Renal cortical epithelial cell (primary cell): ENCODE measurements at places on chromosomes 7 and 10. TPM values are rescaled to one million over a fixed set of nuclear protein-coding genes. Genes with fewer than 3 reads are reported as not detected.
A peak's percentile ranks its signal among the peaks of the same experiment; 100 is the strongest.

DLG5 gene
- total RNA-seq: 11.3 and 39.0 TPM in 2 replicates

DNA sequence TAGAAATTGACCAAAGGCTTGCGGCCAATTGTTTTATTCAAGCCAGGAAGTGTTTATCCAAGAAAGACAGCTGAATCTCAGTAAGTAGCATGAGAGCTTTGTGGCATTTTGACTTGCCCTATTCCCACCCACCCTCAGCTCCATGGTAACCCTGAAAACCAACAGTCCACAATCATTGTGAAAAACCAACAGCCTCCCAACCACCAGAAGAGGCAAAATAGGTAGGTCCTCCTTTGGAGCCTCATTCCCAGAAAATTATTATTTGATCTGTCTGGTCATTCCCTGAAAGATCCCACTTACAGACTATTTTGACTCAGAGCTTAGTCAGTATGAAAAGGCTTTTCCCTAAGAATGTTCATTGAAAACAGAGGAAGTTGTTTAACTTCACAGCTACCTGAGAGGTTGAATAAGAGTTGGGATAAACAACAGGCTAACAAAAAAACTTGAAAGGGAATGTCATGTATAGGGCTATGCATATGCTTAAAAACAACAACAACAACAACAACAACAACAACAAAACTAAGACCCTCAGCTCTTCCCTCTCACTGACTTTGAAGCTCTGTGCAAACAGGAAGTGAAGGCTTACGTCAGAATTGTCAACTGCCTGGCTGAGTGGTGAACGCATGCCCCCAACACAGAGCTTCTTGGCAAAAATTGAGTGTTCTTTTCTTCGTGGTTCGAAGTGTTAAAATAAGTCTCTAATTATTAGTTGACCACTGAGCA, 11.2 kb downstream of the KPNA7 start:
- peak; percentile 72 for DNase-seq

DNA sequence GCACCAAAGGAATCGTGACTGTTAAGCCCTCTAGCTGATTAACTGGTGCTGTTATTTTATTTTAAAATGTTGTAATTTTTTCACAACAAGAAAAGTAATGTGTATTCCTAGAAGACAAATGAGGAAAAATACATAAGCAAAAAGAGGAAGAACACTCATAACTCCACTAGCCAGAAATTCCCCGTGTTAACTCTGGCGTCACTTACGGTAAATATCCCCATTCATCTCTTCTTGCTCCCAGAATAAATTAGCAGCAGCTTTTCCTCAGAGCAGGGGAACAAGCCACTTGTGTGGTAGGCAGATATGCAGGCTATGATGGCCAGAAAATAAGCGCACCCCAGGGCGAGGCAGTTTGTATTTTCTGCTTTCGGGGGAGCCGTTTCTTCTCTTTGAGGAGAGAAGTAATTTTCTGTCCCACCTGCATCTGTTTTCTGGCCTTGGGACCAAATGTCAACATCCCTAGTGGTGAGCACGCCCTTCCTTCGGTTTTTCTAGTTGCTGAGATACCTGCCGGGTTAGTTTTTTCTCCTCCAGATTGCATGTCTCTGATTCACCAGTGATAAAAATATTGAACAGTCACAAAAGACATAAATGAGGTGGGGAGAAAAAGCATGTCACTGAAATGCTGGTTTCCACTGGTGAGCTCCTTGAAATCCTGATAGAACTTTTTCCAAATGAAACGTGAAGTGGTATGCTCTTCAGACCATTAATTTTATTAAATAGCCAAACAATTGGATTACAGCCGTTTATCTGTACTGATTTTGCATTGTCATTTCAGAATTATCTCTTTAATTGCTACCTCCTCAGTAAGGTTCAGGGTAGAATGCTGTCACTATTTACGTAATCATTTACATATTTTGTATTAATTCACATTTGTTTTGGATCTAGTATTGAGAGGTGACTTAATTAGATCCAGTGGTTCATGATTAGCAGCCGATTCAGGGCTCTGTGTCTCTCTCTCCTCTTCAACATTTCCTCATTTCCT, 268.1 kb downstream of the CAMK1D start:
- DNase-seq: peak; percentile 10

GRCh38 chr10:84391326-84391725, 62.9 kb downstream of the CCSER2 start:
- DNase-seq: no peak
